ENCODE measurements at places on chromosomes 3 and 15.
A peak's percentile ranks its signal among the peaks of the same experiment; 100 is the strongest.

- peak; percentile 82 for DNase-seq
Observed at GRCh38 chr3:96813134-96813819, 1.1 kb upstream of the EPHA6 start.

DNA sequence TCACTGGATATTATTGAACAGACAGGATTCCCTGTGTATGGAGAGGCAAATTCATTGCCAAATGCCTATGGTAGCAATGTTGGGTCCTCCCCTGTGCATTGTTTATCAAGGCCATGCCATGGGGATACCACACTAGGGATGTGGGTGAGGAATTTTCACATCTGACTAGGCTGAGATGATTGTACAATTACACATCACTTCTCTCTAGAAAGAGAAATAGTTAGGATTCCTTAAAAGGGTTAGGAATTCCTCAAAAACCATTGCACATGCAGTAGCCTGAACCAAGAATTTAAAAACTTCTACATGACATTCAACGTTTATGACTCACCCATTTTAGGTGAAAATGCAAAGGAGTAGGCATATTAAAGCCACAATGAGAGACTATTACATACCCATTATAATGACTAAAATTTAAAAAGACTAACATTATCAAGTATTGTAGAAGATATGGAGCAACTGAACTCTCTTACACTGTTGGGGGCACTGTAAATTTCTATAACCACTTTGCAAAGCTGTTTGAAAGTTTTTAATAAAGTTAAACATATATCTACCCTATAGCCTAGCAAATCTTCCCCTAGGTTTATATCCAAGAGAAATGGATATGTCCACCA lies 175.9 kb downstream of the THRB start:
- no peak for DNase-seq

DNA sequence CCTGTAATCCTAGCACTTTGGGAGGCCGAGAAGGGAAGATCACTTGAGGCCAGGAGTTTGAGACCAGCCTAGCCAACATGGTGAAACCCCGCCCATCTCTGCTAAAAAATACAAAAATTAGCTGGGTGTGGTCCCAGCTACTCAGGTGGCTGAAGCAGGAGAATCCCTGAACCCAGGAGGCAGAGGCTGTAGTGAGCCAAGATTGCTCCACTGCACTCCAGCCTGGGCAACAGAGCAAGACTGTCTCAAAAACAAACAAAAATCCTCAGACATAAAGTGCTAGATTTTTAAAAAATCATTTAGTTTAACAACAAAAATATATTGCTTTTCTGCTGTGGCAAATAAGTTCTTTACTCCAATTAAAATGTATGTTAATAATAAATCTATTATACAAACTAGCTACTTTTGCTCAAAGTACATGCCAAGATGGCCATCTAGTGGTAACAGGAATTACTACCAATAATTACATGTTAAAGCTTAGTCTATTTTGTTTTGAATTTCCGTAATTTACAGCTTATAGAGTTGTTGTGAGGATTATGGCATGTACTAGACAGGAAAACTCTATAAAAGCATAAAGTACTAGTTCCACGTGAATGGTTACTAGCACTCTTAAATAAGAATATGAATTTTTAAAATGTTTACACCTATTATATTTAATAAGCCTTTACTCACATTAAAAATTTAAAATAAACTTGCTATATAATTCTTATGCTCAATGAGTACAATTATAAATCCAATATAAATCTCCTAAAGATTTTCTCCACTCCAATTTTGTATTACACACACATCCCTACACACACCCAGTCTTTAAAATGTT lies 39.0 kb downstream of the GABPB1 start:
- DNase-seq, result peak; percentile 59

GRCh38 chr15:29569533-29570092 lies 252.7 kb downstream of the TJP1 start:
- no peak for DNase-seq

DNA sequence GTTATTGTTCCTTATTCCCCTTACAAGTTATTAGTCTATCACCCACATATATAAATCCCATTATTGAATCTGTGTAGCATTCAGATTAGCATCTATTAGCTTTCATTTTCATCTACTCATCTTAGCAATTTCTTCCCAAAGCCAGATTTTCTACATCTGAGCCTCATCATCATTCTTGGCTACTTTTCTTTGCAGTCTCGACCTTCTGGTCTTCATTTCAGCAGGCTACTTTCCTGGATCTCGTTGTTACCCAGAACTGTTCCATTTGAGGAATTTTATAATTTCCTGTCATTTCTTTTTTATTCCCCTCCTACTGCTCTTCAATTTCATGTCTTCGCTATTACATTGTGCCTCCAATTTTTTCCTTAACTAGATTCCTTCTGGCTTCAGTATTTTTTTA lies 51.8 kb downstream of the SPRED1 start:
- no peak for DNase-seq

DNA sequence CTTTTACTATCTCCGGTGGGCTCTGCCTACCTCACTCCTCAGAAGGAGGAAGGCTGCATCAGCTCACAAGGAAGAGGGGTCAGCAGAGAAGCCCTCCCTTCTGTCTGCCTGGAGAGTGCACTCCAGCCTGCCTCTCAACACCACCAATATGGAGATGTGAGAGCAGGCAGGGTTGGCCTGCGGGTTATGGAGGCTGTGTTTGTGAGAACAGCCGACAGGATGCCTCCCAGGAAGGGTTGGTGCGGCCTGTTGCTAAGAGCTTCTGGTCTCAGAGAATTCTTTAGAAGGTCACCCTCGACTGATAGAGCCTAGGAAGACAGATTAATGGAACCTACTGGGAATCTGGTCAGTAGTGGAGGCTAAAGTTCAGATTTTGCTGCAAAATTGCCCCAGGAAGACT lies 326.1 kb downstream of the NTRK3 start:
- no peak for DNase-seq
